ENCODE measurements at places on chromosomes 4 and X.

DNA sequence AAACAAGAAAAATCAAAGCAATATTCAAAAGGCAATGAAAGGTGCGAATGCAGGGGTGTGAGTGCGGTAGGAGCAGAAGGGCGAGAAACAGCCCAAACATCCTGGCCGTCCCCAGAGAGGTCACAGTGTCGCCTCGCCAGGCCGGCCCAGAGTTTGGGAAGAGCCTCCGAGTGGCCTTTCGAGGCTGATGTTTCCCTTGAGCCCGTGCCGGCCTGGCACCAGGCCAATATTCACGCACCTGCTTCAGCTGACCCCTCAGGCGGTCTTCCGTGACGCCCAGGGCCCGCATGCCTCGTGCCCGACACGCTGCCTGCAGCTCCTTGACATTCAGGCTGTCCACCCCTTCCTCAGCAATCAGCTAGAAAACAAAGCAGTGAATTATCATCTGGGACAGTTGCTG lies 30.6 kb downstream of the LETM1 start:
- no peak for DNase-seq

DNA sequence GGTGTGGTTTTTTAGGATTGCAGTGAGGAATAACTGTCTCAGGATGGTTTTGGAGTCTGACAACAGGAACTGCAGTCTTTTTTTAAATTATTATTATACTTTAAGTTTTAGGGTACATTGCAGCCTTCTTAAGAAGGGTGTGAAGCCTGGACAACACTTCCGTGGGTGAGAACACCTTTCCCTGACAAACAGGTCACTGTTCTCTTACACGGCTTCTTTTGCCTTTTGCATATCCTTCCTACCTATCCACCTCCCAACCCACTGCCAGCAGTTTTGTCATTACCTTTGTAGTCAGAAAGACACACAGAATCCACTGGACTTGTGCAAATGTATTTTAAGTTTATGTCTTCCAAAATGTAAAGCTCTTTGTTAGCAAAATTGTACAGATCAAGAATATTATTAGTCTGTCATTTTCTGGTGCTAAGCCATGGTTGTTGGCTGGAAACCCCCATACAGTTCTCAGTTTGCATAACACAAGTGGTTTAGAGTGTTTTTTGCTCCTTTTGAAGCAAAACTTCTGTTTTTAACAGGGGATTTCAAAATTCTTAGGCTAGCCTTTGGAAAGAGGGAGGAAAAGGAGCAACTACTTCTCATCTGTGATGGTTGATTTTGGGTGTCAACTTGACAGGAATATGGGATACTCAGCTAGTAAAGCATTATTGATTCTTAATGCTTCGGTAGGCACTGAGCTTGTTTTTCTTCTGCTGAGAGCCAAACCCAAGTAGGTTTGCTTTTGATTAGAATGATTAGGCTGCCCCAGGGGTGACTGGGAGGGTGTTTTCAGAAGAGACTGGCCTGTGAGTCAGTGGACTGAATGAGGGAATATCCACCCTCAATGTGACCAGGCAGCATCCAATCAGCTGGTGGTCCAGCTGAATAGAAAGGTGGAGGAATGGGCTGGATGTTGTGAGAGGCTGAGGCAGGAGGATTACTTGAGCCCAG lies 29.4 kb upstream of the KLHL2 start:
- no peak for DNase-seq

DNA sequence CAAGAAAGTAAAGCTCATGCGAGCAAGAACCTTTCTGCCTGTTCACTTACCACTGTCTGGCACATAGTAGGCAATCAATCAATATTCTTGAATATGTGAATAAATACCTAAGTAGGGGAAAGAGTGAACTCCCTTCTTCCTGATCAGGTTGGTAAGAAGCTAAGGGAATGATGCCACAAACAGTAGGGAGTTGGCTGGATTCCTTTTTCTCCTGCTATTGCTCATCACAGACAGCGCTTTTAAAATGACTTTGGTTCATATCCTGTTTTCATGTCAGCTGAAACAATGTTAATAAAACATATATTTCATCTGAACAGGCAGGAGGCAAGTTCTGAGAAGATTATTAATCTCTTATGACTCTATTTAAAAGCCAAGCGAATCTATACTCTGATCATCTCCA lies 99.2 kb downstream of the NSUN7 start:
- peak; percentile 24 for DNase-seq

DNA sequence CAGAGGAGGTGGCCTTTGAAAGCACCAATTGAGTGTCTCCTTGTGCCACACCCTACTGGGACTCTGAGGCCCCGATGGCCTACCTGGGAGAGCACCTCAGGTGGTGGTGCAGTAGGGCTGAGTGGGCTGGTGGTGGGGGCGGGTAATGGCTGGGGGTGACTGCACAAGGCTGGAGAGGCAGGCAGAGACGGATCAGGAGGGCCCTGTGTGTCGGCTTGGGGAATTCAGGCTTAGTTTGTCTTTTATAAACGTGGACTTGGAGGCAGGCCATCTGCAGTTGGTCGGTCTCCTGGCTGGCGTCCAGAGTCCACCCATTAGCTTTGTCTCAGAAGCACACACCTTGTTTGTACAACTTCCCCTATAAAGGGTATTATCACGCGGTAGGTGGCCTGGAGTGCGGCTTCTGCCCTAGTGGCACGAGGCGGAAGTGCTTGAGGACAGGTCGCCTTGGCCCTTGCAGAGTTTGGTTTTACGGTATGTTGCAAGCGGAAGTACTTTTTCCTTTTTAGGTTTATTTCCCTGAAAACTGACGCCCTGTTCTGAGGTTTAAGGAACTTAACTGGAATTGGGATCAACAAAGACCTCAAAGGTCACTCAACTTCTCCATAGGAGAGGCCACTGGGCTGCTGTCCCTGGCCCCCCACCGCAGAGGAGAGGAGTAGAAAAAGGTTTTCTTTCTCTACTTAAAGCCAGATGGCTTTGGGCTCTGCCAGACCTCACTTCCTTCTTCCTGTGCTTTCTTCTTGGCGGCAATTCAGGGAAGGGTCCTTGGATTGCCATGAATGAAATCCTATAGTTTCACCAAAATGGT lies 8.0 kb downstream of the TBC1D14 start:
- no peak for DNase-seq

DNA sequence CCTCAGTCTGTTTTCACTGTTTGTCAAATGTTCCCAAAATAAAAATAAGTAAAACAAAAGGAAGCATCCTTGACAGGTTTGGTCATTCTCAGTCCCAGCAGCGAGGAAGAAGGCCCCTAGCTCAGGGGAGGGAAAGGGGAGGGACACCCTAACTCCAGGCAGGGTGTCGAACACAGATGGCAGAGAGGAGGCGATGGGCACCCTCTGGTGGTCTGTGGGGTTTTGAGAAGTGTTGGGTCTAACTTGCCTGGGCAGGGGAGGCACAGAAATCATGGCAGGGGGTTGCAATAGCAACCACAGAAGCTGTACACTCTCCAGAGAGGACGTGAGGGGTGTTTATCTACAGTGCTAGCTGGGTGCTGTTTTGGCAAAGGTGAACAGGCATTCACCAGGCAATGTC lies 229.8 kb upstream of the SFRP2 start:
- no peak for DNase-seq

- DNase-seq = peak; percentile 21
Measured at GRCh38 chr4:52554612-52555355, 104.3 kb downstream of the USP46 start.
